NCI-H1417 treated with DMSO at 0.1 percent for 48 hours (cell line): ENCODE measurements at places on chromosomes 11 and 22.

DNA sequence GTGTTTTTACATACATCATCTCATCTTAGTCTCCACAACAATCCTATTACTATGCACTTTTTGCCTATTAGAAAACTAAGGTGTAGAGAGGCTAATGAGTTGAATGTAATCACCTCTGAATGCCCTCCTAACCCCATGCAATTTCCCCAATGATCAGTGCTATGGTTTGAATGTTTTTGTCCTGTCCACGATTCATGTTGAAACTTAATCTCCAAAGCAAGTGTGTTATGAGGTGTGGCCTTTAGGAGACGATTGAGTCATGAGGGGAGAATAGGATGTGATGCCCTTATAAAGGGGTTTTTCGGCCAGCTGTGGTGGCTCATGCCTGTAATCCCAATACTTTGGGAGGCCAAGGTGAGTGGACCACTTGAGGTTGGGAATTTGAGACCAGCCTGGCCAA, 2.0 kb upstream of the CCDC73 start:
- no peak for DNase-seq

GRCh38 chr11:43122546-43122945, 189.2 kb upstream of the API5 start:
- DNase-seq, result no peak

GRCh38 chr11:117644403-117645155, 152.4 kb downstream of the DSCAML1 start:
- DNase-seq, result no peak

DNA sequence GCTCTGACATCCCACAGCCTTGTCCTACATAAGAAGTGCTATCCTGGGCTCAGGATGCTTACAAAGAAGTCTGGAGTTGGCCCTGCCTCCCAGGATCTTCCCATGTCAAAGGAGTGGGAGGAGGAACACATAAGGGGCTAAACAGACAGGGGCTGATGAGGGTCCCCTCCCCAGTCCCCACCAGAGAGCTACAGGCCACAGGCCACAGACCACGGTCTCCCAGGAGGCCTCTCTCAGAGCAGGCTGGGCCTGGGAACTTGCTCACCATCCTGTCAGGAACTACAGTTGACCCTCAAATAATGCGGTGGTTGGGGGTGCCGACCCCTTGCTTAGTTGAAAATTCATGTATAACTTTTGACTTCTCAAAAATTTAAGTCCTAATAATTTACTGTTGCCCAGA, 315.5 kb downstream of the NTM start:
- no peak for DNase-seq

GRCh38 chr22:44734801-44735517, 17.4 kb upstream of the ARHGAP8 start:
- DNase-seq, result no peak

GRCh38 chr11:73307323-73308002, 613 bp upstream of the ARHGEF17 start:
- DNase-seq, result peak; percentile 79

GRCh38 chr11:117189941-117190544, 9.1 kb upstream of the TAGLN start:
- DNase-seq, result no peak

DNA sequence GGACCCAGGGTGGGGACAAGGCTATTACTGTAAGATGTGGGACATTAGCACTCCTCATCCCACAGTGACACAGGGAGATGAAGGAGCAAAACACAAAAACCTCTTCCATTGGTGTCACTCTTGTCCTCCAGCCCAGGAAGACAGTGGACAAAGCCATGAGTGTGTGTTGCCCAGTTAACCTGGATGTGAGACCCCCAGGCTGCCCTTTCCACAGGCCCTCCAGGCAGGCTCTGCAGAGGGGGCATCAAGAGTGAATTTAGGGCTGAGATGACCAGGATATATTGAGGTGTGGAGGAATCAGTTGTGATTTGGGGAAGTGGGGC, 111.3 kb downstream of the GGTLC2 start:
- no peak for DNase-seq

DNA sequence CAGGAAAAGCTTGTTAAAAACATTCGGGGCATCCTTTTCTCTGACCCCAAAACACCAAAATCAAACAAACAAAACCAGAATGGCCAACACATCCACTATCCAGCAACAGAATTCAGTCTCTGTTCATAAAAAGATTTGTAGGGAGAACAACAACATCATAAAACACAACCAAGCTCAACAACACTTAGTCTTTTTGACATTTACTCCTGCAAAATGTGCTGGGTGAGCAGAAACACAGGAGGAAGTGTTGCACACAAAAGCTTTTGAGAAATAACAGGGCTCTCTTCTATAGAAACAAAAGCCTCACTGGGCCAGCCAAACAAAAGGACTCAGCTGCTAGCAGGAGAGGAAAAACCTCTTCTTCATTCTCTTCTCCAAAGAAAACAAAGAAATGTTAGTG, 736.0 kb upstream of the CCDC90B start:
- DNase-seq, result peak; percentile 18

GRCh38 chr22:49266561-49267519, 560.8 kb downstream of the BRD1 start:
- no peak for DNase-seq

DNA sequence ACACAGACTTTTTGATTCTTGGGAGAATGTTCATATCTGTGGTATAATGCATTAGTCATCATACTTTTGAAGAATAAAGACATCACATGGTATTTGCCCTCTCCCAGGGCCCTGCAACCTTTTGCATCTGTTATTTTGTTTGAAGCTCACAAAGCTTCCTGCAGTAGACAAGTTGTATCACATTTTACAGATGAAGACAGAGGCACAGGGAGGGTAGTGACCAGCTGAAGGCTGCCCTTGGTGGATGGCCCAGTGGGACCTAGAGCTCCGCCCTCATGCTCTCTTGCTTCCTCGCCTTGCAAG, 66.4 kb downstream of the UBASH3B start:
- DNase-seq, result no peak

GRCh38 chr22:29310065-29310862, 3.8 kb downstream of the GAS2L1 start:
- no peak for DNase-seq

DNA sequence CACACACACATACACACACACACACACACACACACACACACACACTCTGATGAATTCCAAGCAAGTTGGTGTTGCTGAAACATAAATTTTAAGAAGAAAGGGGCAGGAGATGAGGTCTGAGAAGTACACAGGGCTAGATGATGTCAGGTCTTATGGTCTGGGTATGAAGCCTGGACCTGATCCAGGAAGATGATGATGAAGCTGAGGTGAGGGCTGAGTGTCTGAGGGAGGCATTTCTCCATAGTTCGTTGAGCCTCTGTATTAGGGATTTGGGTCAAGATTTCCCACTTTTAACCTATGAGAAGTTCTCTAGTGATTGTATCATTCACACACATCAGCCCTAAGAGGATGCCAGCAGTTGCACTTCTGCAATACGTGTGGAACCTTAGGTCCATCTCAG, 32.6 kb downstream of the KREMEN1 start:
- DNase-seq, result no peak

DNA sequence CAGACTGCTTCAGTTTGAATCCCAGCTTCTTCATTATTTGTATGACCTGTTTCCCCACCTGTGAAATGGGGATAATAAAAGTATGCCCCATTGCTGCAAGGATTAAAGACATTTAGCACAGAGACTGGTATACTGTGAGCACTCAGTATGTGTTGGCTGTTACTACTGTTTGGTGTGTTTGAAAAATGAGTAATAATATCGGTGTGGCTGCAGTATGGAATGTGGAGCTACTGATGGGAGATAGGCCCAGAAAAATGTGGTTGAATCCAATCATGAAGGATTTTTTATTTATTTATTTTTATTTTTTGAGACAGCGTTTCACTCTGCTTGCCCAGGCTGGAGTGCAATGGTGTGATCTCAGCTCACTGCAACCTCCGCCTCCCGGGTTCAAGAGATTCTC, 9.1 kb upstream of the C1QTNF4 start:
- DNase-seq, result no peak

- DNase-seq, result no peak
These were observed 104.1 kb downstream of the TBC1D22A start for GRCh38 chr22:46866591-46866990.

GRCh38 chr22:25602445-25602844, 38.0 kb downstream of the GRK3 start:
- DNase-seq, result no peak

DNA sequence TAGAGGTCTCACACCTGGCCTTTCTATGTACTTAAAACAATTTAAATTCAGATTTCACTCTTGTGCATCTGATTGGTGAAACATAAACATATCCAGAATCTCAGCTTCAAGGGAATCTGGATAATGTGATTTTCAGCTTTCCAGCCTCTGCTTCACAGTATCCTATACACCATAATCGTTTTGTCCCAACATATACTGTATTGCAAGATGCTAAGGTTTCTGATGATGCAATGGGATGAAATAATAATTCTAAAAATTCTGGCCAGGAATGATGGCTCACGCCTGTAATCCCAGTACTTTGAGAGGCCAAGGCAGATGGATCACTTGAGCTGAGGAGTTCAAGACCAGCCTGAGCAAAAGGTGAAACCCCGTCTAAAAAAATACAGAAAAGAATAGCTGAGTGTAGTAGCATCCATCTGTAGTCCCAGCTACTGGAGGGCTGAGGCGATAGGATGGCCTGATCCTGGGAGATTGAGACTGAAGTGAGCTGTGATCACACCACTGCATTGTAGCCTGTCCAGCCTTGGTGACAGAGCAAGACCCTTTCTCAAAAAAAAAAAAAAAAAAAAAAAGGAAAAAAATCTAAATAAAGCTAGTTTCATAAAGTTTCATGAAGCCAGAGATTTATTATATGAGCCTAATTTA, 41.0 kb upstream of the CTSC start:
- DNase-seq, result no peak

DNA sequence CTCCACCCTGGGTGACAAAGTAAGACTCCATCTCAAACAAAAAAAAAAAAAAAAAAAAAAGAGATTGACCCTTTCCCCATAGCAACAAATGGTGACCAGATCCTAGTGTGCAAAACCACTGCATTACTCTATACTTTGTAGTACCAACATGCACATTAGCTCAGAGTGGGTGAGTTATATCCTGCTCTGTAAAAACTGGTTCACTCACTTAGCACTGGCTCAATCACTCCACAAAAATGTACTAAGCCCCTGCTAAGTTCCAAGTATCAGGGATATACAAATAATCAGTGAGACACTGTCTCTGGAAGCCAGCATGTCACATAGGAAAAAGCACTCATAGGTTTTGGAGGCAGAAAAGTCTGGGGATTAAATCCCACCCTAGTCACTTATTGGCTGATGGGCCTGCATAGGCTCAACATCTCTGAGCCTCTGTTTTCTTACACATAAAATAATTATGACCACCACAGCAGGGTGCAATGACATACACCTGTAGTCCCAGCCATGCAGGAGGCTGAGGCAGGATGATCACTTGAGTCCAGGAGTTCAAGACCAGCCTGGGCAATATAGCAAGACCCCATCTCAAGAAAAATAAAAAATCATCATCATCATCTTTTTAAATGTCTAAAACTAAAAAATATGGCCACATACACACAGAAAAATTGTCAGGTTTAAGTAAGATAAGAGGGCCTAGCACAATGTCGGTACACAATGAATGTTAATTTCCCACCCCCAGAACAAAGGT, 11.9 kb downstream of the FAM168A start:
- DNase-seq, result no peak

DNA sequence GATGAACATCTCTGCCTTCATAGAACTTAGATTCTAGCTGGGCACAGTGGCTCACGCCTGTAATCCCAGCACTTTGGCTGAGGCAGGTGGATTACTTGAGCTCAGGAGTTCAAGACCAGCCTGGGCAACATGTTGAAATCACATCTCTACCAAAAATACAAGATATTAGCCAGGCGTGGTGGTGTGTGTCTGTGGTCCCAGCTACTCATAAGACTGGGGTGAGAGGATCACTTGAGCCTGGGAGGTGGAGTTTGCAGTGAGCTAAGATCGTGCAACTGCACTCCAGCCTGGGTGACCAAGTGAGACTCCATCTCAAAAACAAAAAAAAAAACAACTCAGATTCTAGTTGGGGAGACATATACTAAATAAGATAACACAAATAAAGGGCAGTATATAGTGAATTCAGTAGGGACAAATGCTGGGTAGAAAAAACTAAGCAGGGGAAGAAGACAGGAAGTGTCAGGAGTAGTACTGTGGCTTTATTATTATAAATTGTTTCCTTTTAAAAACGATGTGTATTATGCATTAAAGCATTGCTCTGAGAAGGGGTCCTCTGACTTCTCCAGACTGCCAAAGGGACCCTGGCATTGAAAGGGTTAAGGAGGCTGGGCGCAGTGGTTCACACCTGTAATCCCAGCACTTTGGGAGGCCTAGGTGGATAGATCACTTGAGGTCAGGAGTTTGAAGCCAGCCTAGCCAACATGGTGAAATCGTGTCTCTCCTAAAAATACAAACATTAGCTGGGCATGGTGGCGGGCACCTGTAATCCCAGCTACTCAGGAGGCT, 46.7 kb downstream of the PACS1 start:
- DNase-seq, result no peak

DNA sequence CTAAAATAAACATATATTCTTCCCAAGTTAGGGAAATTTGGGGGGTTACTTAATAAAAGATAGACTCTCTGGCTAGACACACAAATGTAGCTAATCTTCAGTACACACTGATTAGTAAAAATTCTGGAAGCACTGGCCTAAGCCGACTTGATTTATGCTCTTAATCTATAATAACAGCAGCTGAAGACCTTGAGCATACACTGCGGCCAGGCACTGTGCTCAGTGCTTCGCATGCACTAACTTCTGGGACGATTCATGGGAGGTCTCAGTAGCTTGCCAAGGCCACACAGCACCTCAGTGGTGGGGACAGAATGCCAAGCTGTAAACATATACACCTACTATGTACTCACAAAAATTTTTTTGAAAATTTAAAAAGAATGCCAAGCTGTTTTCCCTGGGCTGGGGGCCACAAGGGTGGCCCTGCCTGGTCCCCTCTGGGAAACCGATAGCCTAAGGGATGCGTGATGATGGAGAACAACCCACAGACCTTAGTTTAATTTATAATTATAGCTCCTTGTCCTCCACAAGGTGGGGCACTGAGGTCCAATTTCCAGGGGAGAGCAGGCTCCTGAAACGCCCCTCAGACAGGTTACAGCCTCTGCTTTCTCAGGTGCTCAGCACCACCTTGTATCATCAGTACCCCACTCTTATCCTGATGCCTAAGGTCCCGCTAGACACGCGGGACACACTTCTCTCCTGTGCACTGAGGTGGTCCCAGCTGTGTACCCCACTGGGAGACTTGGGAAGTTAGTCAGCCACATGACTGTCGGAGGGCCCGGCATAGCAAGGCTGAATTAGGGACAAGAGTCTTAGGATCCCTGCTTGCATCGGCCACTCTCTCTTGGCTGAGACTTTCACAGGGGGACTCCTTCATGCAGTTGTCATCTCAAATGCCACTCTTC, 20.1 kb downstream of the SERPIND1 start:
- no peak for DNase-seq

GRCh38 chr11:45265969-45266675, 20.0 kb downstream of the SYT13 start:
- DNase-seq, result no peak

DNA sequence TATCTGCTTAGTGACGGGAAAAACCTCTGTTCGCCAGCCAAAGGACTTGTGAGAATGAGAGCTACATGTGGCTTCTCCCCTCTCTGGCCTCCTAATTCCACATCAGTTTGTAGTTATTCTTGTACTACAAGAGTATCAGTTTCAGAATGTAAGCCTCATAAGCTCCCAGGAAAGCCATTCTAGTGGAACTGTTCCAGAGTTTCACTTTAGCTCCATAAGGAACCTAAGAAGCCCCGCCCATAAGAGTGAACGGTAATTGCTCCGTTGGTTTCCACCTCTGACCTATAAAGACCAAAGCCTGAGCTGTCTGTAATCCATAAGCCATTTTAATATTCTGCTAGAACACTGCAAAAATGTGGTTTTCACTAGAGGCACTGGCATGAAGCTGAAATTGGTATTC, 53.0 kb downstream of the SIK3 start:
- DNase-seq, result no peak

GRCh38 chr11:81211050-81211449, 1522.6 kb downstream of the FAM181B start:
- no peak for DNase-seq
